ENCODE measurements at places on chromosomes 7 and 10. TPM values are rescaled to one million over a fixed set of nuclear protein-coding genes. Genes with fewer than 3 reads are reported as not detected.
A peak's percentile ranks its signal among the peaks of the same experiment; 100 is the strongest.

Gene BBS9
- total RNA-seq = 7.2 TPM

Gene LLCFC1
- total RNA-seq = not detected

Gene IFIT3
- 3.6 TPM for total RNA-seq

DNA sequence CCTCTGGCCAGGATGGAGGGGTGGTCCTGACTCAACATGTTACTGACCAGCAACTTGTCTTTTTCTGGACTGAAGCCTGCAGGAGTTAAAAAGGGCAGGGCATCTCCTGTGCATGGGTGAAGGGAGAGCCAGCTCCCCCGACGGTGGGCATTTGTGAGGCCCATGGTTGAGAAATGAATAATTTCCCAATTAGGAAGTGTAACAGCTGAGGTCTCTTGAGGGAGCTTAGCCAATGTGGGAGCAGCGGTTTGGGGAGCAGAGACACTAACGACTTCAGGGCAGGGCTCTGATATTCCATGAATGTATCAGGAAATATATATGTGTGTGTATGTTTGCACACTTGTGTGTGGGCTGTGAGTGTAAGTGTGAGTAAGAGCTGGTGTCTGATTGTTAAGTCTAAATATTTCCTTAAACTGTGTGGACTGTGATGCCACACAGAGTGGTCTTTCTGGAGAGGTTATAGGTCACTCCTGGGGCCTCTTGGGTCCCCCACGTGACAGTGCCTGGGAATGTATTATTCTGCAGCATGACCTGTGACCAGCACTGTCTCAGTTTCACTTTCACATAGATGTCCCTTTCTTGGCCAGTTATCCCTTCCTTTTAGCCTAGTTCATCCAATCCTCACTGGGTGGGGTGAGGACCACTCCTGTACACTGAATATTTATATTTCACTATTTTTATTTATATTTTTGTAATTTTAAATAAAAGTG, 6.0 kb downstream of the PLAU start:
- peak overlapping the region; percentile 40 for H3K27ac ChIP-seq
- H3K4me1 ChIP-seq = peaks cover 55% of the 10 kb centered on the region
- H3K27me3 ChIP-seq = no peaks in the 10 kb centered on the region
- DNase-seq = no peak
- no peak overlapping the region for H3K4me3 ChIP-seq
- peaks cover 6% of the 10 kb centered on the region for H3K36me3 ChIP-seq

GRCh38 chr10:98980353-98980752, 255.3 kb downstream of the HPSE2 start:
- no peak for DNase-seq
- no peaks in the 10 kb centered on the region for H3K4me1 ChIP-seq
- peaks cover 52% of the 10 kb centered on the region for H3K27me3 ChIP-seq
- H3K4me3 ChIP-seq = no peak overlapping the region

Measured in MCF 10A (cell line).